Suprapubic skin (tissue), 4 donors: ENCODE measurements at places on chromosomes 7 and 10. TPM values are rescaled to one million over a fixed set of nuclear protein-coding genes. Genes with fewer than 3 reads are reported as not detected.
A peak's percentile ranks its signal among the peaks of the same experiment; 100 is the strongest.

DNA sequence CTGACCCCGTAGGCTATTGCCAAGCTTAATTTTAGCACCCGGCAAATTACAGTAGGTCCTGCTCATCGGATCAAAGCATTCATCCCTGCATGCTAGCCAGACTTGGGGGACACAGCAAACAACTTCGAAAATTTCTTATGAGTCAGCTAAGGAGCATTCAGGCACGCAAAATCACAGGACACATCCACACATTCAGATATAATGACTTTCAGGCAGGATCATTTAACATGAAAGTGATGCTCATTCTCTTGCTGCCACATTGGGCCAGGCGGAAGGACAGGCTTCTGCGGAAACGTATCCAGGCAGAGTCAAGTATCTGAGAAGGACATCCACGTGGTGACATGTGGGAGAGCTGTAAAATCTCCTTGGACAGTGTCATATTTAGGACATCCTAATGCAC is 474.0 kb upstream of the NRP1 start:
- H3K4me3 ChIP-seq: no peak overlapping the region
- H3K27me3 ChIP-seq: no peaks in the 10 kb centered on the region
- DNase-seq: no peak
- no peaks in the 10 kb centered on the region for H3K36me3 ChIP-seq

- H3K27me3 ChIP-seq: no peaks in the 10 kb centered on the region
- H3K4me3 ChIP-seq: no peak overlapping the region
- H3K36me3 ChIP-seq: no peaks in the 10 kb centered on the region
These were observed 140.4 kb downstream of the NRBF2 start for GRCh38 chr10:63273577-63273976.

Gene PCGF5
- 30.6 TPM for total RNA-seq

DNA sequence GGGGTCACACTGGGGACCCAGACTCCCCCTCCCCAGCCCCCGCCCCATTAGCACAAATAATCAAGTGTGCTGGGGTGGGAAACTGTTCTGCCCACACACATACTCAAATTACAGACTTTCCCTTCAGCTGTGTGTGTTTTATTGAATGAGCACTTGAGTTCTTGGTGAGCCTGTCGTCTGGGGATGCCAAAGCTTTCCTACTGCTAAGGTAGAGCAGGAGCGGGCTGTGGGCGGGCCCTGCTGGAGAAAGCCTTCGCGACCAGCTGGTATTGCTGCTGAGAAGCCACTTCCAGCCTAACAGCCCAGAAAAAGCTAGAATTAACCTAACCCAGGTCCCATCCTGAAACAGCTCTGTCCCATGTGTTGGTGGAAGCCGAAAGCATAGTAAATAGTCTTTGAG is 87.0 kb upstream of the KMT2E start:
- no peak overlapping the region for H3K4me3 ChIP-seq
- no peak overlapping the region for H3K27ac ChIP-seq
- H3K4me1 ChIP-seq: peaks cover 39% of the 10 kb centered on the region
- no peaks in the 10 kb centered on the region for H3K36me3 ChIP-seq
- no peaks in the 10 kb centered on the region for H3K27me3 ChIP-seq

Gene TAC1
- total RNA-seq: not detected

- H3K27me3 ChIP-seq: no peaks in the 10 kb centered on the region
- no peak for DNase-seq
- H3K4me3 ChIP-seq: no peak overlapping the region
- no peak overlapping the region for H3K27ac ChIP-seq
- H3K36me3 ChIP-seq: no peaks in the 10 kb centered on the region
These were observed 24.2 kb upstream of the SMIM30 start for GRCh38 chr7:113142385-113143119.

DNA sequence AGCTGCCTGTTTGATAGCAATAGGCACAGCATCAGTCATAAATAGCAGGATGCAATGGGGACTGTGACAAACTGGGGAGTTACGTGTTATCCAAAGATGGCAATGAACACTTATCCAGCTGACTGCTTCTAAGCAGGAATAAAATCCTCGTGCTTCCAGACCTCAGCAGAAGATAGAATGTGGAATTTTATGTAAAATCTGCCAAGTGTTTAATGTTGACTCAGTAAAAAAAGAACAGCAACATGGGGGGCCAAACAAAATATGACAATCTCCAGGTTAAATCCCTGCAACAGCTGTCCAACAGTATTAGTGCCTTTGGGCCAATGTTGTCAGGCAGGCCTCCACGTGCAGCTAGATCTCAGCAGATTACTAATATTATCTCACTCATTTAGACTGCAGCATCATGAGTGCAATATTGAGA is 127.3 kb downstream of the SEMA3C start:
- no peak for DNase-seq
- no peaks in the 10 kb centered on the region for H3K27me3 ChIP-seq
- no peak overlapping the region for H3K4me3 ChIP-seq
- peak overlapping the region; percentile 19 for H3K27ac ChIP-seq

DNA sequence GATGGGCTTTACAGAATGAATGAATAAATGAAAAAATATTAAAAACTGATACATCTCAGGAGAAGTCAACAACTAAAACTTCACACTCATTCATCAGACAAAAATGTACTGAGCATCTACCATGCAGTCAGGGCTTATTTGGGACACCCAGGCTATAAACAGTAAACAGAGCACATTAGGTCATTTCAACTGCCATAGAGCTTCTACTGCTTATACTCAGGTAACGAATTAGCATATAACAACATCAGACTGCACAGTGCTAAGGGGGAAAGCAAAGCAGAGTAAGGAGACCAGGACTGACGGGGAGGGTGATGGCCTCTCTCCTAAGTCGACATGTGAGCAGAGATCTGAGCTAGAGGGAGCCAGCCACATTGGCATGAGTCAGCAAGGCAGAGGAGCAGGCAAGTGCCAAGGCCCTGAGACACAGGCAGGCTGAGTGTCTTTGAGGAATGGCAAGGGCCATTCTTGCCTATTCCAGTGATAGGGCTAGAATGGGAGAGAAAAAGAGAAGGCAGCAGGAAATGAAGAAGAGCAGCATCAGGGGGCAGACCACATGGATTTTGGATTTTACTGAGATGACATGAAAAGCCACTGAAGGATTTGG is 528.9 kb downstream of the PARD3 start:
- no peak overlapping the region for H3K27ac ChIP-seq
- peaks cover 15% of the 10 kb centered on the region for H3K4me1 ChIP-seq
- DNase-seq: no peak

GRCh38 chr10:71697938-71698709 is 21.5 kb downstream of the C10orf105 start:
- DNase-seq: no peak
- no peaks in the 10 kb centered on the region for H3K36me3 ChIP-seq
- no peaks in the 10 kb centered on the region for H3K27me3 ChIP-seq
- H3K27ac ChIP-seq: no peak overlapping the region
- H3K4me3 ChIP-seq: no peak overlapping the region

Gene IL2RA
- 0.21 TPM for total RNA-seq

- H3K4me1 ChIP-seq: peaks cover 10% of the 10 kb centered on the region
- no peaks in the 10 kb centered on the region for H3K27me3 ChIP-seq
- no peak overlapping the region for H3K4me3 ChIP-seq
- H3K27ac ChIP-seq: no peak overlapping the region
- no peak for DNase-seq
These were observed 18.1 kb downstream of the RAB11FIP2 start for GRCh38 chr10:118028619-118029018.

DNA sequence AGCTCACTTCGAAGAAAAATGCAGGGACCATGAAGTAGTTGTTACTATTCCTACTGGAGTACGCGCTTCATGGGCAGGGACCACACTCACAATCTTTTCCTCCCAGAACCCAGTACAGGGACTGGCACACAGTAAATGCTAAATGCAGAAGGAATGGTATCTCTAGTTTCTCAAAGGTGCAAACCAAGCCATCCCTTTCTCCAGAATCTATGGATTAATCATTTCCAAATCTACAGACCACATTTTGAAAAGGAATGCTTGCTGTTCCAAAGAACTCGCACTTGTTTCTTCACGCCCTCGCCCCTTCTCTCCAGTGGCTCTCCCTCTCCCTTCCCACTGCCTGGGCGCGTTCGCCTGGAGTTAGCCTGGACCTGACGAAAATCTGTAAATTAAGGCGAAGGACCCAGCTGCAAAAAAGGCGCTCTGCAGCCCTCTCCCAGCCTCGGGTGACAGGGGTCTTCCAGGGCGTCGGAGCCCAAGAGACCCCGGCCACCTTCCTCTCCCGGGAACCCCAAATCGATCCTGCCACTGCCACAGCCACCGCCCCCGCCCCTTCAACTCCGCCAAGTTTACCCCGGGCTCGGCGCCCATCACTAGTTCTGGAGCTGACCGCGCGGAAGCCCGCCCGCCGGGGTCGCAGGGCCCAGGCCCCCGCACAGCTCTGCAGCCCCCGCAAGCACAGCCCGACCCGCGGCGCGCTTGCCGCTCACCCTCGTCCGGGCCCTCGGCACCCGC is 527 bp downstream of the PDIA4 start:
- H3K27me3 ChIP-seq: no peaks in the 10 kb centered on the region
- H3K4me1 ChIP-seq: peaks cover 29% of the 10 kb centered on the region
- no peaks in the 10 kb centered on the region for H3K36me3 ChIP-seq
- no peak for DNase-seq
- H3K4me3 ChIP-seq: peak overlapping the region; percentile 95

Gene TMEM229A
- not detected for total RNA-seq

GRCh38 chr7:93245525-93246432 is 13.6 kb downstream of the VPS50 start:
- H3K4me1 ChIP-seq: peaks cover 3% of the 10 kb centered on the region
- H3K27ac ChIP-seq: no peak overlapping the region
- no peak overlapping the region for H3K4me3 ChIP-seq

DNA sequence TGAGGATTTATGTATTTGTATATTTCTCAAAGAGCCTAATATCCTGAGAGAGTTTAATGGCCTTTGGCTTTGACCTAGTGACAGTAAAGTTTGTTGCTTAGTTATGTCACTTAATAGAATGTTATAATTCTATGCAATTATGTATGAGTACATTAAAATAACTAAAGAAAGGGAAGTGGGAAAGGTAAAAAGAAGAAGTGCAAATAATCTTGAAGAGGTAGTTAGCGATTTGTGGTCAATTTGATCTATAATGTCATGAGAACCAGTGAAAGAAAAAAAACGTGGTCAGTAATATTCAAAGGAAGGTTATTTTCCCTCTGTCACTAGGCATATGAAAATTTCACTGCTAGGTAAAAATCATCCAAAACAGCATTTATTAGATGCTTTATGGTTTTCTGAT is 143.4 kb upstream of the LSM8 start:
- no peak for DNase-seq
- no peaks in the 10 kb centered on the region for H3K27me3 ChIP-seq
- no peak overlapping the region for H3K4me3 ChIP-seq
- H3K27ac ChIP-seq: no peak overlapping the region
- H3K4me1 ChIP-seq: no peaks in the 10 kb centered on the region
- H3K36me3 ChIP-seq: no peaks in the 10 kb centered on the region

- H3K4me3 ChIP-seq: no peak overlapping the region
- no peaks in the 10 kb centered on the region for H3K36me3 ChIP-seq
- DNase-seq: no peak
These were observed 42.2 kb downstream of the GPR85 start for GRCh38 chr7:113044394-113044793.

Gene KLHL7
- 27.1 TPM for total RNA-seq

DNA sequence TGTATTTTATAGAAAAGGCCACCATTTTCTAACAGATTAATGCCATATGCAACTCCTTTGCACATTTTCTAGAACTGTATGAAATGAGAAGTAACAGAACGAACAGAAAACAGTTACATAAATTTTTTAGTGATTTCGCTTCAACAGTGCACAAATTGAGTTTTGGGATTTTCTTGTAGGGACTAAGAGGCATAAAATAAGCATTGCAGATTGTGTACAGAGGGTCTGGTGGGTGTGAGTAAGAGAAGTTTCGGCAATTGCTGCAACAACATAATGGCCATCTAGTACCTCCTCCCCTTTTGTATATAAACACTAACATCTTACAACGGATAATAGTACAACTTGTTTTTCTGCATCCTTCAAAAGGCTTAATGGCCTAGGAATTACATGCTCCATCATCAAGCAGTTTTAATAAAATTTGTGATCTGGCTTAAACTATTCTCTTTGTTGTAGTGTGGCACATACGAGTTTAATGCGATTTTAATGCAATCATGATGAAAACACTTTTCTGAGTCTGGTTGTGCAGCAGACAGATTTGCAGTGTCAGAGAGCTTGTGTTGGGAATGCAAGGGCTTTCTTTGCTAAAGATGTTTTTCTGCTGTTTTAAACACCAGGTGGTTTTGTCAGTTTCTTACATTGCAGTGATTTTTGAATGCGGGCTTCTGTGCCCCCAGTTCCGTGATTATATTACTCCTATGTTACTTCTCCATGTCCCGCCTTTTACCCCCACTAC is 2.9 kb downstream of the GLCCI1 start:
- no peak for DNase-seq
- no peak overlapping the region for H3K27ac ChIP-seq
- peaks cover 24% of the 10 kb centered on the region for H3K4me1 ChIP-seq
- no peaks in the 10 kb centered on the region for H3K36me3 ChIP-seq
- peak overlapping the region; percentile 96 for H3K4me3 ChIP-seq

Gene ADIRF
- total RNA-seq: 82.4 TPM

Gene FAM25G
- total RNA-seq: 41.8 TPM

Gene SDHAF3
- total RNA-seq: 12.1 TPM

Gene GLI3
- 25.7 TPM for total RNA-seq

DNA sequence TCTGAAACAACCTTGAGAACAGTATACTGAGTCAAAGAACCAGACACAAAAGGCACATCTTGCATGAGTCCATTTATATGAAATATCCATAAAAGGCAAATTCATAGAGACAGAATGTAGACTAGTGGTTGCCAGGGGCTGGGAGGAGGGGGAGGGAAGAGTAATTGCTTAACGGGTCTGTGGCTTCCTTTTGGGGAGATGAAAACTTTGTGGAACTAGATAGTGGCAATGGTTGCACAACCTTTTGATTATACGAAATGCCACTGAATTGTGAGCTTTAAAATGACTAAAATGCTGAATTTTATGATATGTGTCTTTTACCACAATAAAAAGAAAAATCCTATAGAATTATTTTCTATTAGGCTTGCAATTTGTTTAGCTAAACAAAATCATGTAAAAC is 16.8 kb downstream of the ADRB1 start:
- no peaks in the 10 kb centered on the region for H3K27me3 ChIP-seq
- peak overlapping the region; percentile 13 for H3K27ac ChIP-seq
- no peak overlapping the region for H3K4me3 ChIP-seq

Gene CCDC7
- 10.1 TPM for total RNA-seq
